ENCODE measurements at places on chromosomes 5 and 9.

DNA sequence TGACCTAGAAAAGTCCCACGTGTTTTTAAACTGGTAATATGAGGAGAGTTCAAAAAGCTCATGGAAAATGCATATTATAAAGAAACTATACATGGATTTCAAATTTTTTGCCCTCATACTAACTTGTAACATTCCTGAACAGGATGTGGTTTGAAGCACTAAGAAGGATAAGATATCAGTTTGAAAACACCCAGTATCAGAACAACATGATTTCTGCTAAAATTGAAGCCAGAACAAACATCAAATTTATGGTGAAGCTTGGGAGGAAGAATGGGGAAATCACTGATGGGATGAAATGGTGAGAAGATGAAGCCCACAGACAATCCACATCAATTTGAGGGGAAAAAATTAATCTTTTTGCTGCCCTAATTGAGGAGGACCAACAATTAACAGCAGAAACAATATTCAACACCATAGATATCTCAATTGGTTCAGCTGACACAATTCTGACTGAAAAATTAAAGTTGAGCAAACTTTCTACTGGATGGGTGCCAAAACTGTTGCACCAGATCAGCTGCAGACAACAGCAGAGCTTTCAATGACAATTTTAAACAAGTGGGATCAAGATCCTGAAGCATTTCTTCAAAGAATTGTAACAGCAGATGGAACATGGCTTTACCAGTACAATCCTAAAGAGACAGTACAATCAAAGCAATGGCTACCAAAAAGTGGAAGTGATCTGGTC lies 113.2 kb upstream of the SNX2 start:
- no peak for DNase-seq

DNA sequence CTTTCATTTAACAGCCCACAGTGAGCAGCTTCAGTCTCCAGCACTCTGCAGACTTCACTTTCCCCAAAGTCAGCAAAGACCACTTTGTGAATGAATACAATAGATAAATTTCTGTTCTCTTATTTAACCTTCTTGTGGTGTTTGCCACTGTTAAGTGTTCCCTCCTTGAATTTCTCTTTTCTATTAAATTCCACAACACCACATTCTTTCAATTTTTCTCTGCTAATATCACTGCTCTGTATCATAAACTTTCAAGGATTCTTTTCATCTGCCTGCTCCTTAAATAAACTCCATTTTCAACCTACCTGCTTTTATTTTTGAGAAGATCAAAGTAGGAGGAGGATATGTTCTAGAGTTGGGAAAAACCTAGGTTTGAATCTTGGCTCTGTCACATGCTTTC lies 739.5 kb upstream of the GRAMD2B start:
- no peak for DNase-seq

- DNase-seq: no peak
Observed at GRCh38 chr5:53080271-53080670, 29.3 kb downstream of the MOCS2 start.

DNA sequence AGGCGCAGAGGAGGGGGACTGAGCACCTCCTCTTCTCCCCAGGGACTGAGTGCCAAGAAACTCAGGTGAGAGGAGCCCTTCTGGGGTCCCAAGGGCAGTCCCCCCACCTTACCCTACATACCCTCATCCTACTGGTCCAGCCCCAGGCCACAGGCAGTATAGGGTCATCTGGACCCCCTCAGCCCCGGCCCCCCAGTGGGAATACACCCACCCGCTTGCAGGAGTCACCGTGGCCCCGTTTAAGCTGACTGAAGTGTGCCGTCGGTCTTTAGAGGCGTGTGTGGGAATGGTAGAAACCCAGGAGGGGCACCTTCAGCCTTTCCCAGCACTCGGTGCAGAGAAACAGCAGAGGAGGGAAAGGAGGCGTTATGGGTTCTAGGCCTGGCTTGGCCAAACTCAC lies 30.8 kb downstream of the COL15A1 start:
- DNase-seq: no peak

DNA sequence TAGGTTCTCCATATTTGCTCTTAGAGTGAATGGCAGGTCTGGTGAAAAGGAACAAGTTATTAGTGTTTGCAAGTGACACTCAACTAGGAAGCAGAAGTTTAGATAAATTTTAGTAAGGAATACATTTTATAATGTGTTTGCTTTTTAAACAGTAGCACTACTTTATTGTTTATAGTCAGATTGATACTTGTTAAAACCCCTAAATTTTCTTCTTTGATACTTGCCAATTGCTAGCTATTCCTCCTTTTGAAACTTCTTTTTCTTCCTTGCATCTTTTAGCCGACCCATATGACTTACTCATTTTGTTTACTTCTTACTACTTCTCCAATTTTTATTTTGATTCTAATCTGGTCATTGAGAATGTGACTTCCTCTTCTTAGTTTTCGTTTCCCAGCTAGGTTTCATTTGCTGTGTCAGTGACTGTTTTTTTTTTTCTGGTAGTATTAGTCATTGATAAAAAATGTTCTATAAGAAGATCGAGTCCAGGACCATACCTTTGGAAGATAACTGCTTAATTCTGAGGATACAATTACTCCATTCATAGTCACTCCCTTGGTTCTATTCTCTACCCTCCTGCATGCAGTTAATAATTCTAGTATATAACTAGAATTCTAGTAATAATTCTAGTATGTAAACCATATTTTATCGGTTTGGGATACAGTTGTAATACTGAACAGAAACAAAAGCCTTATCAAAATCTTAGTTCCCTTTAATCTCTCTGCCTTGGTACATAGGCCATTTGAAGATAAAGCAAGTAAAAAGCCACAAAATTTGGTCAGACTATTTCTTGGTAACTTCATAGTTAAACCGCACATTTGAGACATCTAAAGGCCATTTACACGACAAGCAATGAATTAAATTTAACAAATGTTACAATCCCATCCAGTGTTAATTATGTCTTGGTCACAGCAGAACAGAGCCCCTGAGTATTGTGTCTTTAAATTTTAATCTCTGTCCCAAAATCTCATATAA lies 2.8 kb upstream of the RICTOR start:
- no peak for DNase-seq

DNA sequence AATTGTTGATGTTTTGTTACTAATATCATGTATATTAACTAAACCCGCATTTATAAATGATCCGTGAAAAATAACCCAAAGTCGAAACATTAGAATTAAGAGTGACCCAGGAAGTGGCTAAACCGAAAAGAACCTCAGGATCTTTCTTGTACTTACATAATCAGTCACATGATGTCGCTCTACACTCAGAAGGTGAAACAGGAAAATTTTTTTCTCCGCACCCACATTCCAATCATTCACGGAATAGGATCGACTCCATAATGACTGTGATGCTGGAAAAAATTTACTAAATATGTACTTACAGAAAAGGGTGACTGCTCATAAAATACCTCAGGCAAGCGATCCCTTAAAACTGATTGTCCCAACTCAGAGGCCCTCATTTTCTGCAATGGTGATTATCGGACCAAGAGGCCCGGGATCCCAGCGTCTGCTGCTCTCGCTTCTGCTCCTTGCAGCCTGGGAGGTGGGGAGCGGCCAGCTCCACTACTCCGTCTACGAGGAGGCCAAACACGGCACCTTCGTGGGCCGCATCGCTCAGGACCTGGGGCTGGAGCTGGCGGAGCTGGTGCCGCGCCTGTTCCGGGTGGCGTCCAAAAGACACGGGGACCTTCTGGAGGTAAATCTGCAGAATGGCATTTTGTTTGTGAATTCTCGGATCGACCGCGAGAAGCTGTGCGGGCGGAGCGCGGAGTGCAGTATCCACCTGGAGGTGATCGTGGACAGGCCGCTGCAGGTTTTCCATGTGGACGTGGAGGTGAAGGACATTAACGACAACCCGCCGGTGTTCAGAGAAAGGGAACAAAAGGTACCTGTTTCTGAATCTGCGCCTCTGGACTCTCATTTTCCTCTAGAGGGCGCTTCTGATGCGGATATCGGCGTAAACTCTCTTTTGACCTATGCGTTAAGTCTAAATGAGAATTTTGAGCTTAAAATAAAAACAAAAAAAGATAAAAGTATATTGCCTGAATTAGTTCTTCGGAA lies at the start of gene PCDHA12:
TSS of gene PCDHA12 (plus strand) at position 224 of the 981 bp plus-strand sequence. CDS start at position 389, 165 bp downstream.
- no peak for DNase-seq

DNA sequence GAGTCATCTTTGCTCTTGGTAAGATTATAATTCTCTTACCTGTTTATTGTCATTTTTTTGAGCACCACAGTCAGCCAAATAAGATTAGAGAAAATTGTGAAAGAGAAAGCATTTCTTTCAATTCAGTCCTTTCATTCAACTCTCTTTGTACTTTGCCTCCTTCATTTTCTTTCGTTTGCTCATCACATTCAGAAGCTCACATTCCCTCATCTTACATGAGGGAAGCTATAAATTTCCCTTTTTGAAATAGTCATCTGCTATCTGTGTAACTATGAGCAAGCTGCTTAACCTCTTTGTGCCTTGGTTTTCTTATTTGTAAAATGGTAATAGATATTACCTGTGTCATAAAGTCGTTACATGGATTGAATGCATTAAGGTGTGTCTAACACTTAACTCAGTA lies 41.4 kb downstream of the PAM start:
- DNase-seq: no peak

- no peak for DNase-seq
Observed at GRCh38 chr5:6692906-6693305, 20.3 kb upstream of the TENT4A start.

DNA sequence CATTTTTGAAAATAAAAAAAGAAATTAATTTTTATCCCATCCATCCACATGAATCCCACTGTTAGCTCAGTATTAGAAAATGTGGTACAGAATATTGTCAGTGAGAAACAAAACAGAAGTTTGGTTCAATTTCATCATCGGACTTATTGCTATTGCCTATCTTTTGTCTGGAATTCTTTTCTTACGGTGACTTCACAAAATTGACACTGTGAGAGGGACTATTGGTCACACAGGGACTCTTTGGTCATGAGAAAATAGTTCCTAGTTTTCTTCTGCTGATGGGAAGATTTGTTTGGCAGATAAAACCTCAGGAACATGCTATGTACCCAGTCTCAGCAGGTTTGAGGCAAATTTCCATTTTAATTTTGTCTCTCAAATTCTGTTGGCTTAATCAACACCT lies 186.2 kb upstream of the ELL2 start:
- no peak for DNase-seq

- DNase-seq: no peak
Observed at GRCh38 chr5:149071756-149072155, 8.9 kb upstream of the SH3TC2 start.

DNA sequence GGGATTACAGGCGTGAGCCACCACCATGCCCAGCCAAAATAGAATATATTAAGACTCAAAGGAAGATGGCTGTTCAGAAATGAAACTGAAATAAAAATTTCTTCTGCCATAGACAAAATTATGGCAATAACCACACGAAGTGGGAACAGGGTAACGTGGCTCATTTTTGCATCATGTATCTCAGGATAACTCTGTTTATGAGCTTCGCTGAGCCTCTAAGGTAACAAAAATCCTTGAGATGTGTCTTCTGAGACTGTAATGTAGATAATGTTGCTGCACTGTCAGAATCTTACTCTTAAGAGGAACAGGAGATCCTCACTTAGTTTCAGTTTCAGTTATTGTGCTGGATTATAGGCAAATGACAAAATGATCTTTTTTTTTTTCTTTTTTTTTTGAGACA lies 153.8 kb downstream of the GOLPH3 start:
- no peak for DNase-seq

DNA sequence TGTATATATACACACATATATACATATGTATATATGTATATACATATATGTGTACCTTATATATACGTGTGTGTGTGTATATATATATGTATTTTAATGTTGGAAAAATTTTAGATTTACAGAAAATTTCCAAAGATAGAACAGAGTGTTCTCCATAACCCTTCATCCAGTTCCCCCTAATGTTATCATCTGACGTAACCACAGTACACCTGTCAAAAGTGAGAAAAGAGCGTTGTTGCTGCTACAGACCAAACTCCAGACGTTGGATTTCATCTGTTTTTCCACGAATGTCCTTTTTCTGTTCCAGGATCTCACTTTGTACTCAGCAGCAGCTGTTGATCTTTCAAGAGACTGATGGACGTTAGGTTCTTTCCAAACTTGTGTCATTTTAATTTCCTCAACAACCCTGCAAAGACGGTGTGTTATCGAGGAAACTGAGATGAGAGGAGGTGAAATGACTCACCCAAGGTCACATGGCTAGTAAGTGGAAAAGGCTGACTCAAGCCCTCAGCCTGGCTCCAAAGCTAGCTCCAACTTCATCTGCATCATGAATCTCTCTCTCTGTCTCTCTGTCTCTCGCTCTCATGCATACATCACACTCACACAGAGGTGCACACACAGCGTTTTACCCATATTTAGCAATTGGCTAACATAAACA lies 17.0 kb upstream of the NTNG2 start:
- DNase-seq: no peak

DNA sequence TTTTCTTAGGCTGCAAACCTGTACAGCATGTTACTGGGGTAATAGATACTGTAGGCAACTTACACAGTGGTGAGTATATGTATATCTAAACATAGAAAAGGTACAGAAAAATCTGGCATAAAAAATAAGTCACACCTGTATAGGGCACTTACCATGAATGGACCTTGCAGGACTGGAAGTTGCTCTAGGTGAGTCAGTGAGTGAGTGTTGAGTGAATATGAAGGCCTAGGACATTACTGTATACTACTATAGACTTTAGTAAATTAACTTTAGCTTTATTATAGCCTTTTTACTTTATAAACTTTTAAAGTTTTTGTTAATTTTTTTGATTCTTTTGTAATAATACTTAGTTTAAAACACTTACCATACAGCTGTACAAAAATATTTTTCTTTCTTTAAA lies 51.3 kb downstream of the DENND4C start:
- no peak for DNase-seq

DNA sequence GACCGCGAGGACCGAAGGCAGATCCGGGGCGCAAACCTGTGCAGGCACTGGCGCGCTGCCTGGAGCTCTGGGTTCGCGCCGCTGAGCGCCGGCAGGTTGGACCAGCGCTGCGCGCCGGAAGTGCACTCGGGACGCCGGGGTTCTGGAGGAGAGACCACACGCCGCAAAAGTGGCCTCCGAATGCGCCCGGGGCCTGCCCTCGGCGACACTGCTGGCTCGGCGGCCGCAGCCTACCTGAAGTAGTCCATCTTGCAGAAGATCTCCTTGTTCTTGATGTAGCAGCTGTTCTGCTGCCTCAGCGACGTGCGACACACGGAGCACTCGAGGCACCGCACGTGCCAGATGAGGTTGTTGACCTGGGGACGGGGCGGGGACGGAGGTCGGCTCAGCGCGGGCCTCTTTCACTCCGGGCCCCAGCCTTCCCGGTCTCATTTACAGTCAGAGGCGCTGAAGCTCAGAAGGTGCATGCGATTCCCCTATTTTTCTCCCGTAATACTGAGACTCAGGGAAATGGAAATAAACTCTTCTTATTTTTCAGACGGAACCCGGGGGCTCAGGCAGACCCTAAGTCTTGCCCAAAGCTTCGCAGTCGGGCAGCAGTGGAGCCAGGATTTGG lies 2.5 kb downstream of the LHX6 start:
- DNase-seq: no peak

DNA sequence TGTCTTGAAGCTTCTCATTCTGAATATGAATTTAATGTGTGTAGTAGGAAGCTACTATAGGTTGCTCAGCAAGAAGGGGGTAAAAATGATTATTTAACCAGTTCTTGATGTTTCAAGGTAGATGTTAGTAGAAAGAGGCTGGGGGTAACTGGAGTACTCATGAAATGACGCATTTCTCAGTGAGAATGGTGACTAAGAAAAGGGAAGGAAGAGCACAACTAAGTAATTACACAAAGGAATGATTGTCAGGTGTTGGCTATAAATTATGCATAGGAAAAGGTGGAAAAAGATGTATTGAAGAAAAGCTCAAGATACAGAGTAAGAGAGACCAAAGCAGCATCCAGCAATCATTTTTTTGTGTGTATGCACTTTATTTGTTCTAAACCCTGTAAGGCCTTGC lies 1.4 kb upstream of the PSIP1 start:
- no peak for DNase-seq

- DNase-seq: no peak
Observed at GRCh38 chr9:84230355-84231145, 110.0 kb downstream of the SLC28A3 start.

Measured in stimulated activated CD8-positive, alpha-beta memory T cell treated with anti-CD3 and anti-CD28 coated beads, Interleukin-7, amount 100 ng/mL, for 1 hour (primary cell).